ENCODE measurements at places on chromosomes 7 and 10.

GRCh38 chr10:113177936-113178335 lies 227.9 kb downstream of the TCF7L2 start:
- H3K4me3 ChIP-seq: no peak overlapping the region
- H3K36me3 ChIP-seq: no peaks in the 10 kb centered on the region
- DNase-seq: no peak

GRCh38 chr7:91690541-91691070 lies 189.9 kb downstream of the MTERF1 start:
- H3K27ac ChIP-seq: no peak overlapping the region
- H3K4me3 ChIP-seq: no peak overlapping the region
- no peaks in the 10 kb centered on the region for H3K36me3 ChIP-seq

DNA sequence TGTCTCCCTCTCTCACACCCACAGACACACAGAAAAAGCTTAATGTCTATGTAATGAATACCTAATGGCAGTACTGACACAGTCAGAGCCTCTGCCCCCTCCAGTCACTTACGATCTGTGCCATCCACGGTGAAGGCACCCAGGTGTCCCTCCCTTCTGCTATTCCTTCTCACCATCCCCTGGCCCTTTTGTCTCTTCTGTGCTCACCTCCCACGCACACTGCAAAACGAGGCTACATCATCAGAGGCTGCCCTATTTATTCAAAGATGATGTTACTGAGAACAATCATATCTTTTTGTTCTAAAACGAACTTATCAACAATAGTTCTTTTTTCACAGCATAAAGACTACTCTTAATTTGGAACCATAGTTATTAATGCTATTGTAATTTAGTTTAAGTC lies 246.9 kb upstream of the MKLN1 start:
- H3K27ac ChIP-seq: no peak overlapping the region
- H3K36me3 ChIP-seq: peaks cover 32% of the 10 kb centered on the region
- no peaks in the 10 kb centered on the region for H3K27me3 ChIP-seq
- H3K4me3 ChIP-seq: no peak overlapping the region

- H3K4me3 ChIP-seq: no peak overlapping the region
- H3K27ac ChIP-seq: no peak overlapping the region
- H3K36me3 ChIP-seq: no peaks in the 10 kb centered on the region
- H3K4me1 ChIP-seq: peaks cover 30% of the 10 kb centered on the region
- peaks cover 17% of the 10 kb centered on the region for H3K27me3 ChIP-seq
- peak; percentile 64 for DNase-seq
These were observed 121.3 kb downstream of the MYL10 start for GRCh38 chr7:101507791-101508252.

DNA sequence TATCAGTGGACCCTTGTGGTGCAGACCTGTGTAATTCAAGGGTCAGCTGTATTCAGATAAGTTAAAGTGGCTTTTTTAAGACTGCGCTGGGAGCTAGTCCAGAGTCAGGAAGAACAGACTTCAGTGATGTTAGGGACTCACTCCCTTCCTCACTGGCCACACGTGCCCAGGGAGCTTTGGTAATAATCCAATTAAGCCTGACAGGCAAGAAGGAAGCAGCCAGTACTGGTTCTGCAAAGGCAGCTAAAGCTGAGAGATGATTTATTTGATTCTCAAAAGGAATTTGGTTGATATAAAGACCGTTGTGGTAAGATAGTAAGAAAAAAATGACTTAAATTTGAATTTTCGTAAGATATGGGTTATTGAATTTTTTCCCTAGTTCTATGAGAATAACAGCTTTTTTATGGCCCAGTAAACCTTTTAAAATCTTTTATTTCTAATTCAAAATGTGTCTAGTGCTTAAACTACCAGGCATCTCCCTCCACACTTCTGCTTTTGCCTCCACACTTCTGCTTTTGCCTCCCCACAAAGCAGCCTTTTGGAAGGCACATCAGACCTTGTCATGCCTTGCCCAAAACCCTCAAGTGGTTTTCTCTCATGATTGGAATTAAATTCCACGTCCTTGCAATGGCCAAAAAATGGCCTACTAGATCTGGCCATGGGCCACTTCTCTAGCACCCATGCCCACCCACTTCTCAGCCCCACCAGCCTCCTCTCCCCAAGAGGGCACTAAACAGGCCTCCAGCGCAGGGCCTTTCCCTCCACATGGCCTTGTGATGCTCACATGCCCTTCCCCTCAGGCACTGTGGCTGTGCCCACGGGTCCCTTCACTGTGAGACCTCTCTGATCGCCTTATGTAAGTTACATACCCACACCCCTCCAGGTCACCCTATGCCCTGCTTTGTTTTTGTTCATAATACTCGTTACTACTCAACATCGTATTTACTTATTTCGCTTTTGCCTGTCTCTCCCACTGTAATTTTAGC lies 92.5 kb downstream of the POU6F2 start:
- H3K27ac ChIP-seq: no peak overlapping the region
- H3K27me3 ChIP-seq: no peaks in the 10 kb centered on the region
- no peak overlapping the region for H3K4me3 ChIP-seq
- peak; percentile 33 for DNase-seq

DNA sequence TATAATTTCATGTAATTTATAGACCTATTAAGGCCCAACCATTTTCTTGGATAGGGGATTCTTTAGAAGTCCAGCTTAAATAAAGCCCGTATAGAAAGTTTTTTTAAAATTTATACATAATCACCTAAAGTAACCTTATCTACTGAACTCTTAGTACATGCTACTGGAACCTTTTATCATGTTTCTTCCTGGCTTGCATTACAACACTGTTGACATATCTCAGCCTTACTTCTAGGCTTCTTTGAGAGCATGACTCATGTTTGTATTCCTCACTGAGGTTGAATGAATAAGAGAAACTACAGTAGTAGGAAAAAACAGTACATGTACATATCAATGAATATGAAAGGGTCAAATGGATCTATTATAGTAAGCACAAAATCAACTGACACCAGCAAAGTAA lies 8.2 kb upstream of the MAGI2 start:
- H3K4me3 ChIP-seq: no peak overlapping the region
- H3K27me3 ChIP-seq: no peaks in the 10 kb centered on the region
- H3K27ac ChIP-seq: no peak overlapping the region
- DNase-seq: no peak
- no peaks in the 10 kb centered on the region for H3K36me3 ChIP-seq
